ENCODE measurements at places on chromosomes 5 and 9. TPM values are rescaled to one million over a fixed set of nuclear protein-coding genes. Genes with fewer than 3 reads are reported as not detected.

TTC39B gene
- total RNA-seq, result 33.8 TPM

TXNDC8 gene
- not detected for total RNA-seq

TNC gene
- 1,433 TPM for total RNA-seq

HEXB gene
- 244 TPM for total RNA-seq

SPATA31C1 gene
- not detected for total RNA-seq

CA9 gene
- total RNA-seq, result 2.2 TPM

FREM1 gene
- total RNA-seq, result 0.22 TPM

PAEP gene
- not detected for total RNA-seq

STKLD1 gene
- total RNA-seq, result 0.32 TPM

MAMDC4 gene
- 0.39 TPM for total RNA-seq

RAB3C gene
- not detected for total RNA-seq
